ENCODE measurements at places on chromosomes 6 and 20. TPM values are rescaled to one million over a fixed set of nuclear protein-coding genes. Genes with fewer than 3 reads are reported as not detected.

GPSM3 gene
- polyA plus RNA-seq = 103 TPM

CRYBG1 gene
- 16.4 TPM for polyA plus RNA-seq

RSPO4 gene
- not detected for polyA plus RNA-seq

SIRPB1 gene
- 0.92 TPM for polyA plus RNA-seq

MCCD1 gene
- not detected for polyA plus RNA-seq

DNA sequence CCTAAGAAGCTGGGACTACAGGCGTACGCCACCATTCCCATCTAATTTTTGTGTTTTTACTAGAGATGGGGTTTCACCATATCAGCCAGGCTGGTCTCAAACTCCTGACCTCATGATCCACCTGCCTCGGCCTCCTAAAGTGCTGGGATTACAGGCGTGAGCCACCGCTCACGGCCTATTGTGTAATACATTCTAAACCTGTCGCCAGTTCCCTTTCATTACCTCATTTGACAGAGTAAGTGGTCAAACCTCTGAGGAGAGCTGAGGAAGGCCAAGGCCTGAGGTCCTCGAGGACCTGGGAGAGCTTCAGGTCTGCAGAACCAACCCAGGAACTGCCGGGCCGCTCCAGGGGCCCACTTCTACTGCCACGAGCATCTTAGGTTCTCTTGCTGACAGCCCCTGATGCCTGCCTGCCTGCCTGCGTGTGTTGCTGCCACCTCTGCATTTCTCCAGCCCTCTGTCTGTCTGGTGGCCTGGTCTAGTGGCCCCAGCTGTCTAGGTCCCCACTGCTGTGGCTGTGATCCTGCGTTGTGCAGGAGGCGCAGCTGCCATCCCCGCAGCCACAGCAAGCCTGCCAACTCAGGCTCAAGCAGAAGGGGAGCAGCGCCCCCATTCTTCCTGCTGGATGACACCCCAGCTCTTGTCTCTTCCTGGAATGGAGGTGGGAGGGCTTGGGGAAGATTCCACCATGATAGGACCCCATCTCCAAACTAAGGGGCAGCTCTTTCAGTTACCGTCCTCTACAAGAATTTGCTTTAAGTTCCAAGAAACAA, 45.3 kb downstream of the PRR18 start:
- H3K27ac ChIP-seq = no peak overlapping the region
- no peak overlapping the region for H3K4me3 ChIP-seq
- H3K4me1 ChIP-seq = peaks cover 27% of the 10 kb centered on the region
- no peaks in the 10 kb centered on the region for H3K27me3 ChIP-seq

- H3K4me1 ChIP-seq = no peaks in the 10 kb centered on the region
- no peak for DNase-seq
- no peak overlapping the region for H3K27ac ChIP-seq
- H3K4me3 ChIP-seq = no peak overlapping the region
- H3K27me3 ChIP-seq = no peaks in the 10 kb centered on the region
Measured at GRCh38 chr6:111559188-111560097, 46.2 kb downstream of the TRAF3IP2 start.

- no peak overlapping the region for H3K27ac ChIP-seq
- peaks cover 20% of the 10 kb centered on the region for H3K4me1 ChIP-seq
- H3K4me3 ChIP-seq = no peak overlapping the region
- no peak for DNase-seq
- peaks cover 38% of the 10 kb centered on the region for H3K36me3 ChIP-seq
Measured at GRCh38 chr6:89640804-89641203, 2.3 kb upstream of the LYRM2 start.

DNA sequence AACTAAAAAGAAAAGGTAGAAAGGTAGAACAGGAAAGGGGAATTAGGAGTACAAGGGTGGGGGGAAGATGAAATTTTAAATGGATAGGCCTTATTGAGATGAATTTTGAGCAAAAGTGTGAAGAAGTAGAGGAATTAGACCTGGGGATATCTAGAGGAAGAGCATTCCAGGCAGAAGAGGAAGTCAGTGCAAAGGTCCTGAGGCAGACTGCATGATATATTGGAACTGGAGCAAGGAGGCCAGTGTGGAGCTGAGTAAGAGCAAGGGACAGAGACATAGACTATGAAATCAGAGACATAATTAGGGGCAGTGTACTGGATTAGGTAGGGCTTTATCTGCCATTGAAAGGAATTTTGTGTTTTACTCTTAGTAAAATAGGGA, 40.4 kb downstream of the MAPK14 start:
- DNase-seq = no peak
- no peak overlapping the region for H3K27ac ChIP-seq
- no peaks in the 10 kb centered on the region for H3K27me3 ChIP-seq
- no peaks in the 10 kb centered on the region for H3K36me3 ChIP-seq
- no peak overlapping the region for H3K4me3 ChIP-seq

DNA sequence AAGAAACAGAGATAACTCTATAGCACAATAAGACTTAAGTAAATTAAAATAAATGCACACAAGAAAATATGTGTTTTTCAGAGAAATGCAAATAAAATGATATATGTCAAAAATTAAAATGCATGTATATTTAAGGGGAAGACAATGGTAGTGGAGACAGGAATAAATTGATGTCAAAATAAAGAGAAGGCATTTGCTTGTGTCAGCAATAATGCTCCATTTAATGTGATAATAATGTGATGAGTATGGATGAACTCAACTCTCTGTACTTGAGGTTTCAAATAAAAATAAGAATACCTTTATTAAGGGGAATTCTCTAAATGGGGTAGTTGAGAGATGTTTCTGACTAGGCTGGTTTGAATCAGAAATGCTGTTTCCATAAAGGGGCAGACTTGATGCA, 45.7 kb upstream of the BCKDHB start:
- no peak for DNase-seq
- H3K4me3 ChIP-seq = no peak overlapping the region
- no peaks in the 10 kb centered on the region for H3K36me3 ChIP-seq
- no peak overlapping the region for H3K27ac ChIP-seq
- no peaks in the 10 kb centered on the region for H3K27me3 ChIP-seq

GRCh38 chr6:103081876-103082630, 1688.5 kb downstream of the GRIK2 start:
- H3K36me3 ChIP-seq = no peaks in the 10 kb centered on the region
- H3K4me3 ChIP-seq = no peak overlapping the region
- DNase-seq = no peak
- no peaks in the 10 kb centered on the region for H3K4me1 ChIP-seq
- H3K27me3 ChIP-seq = no peaks in the 10 kb centered on the region

GRCh38 chr20:51800872-51801121, 1.5 kb downstream of the SALL4 start:
- H3K27ac ChIP-seq = no peak overlapping the region
- no peak overlapping the region for H3K4me3 ChIP-seq
- DNase-seq = no peak
- H3K27me3 ChIP-seq = peaks cover 9% of the 10 kb centered on the region
- H3K4me1 ChIP-seq = no peaks in the 10 kb centered on the region
- no peaks in the 10 kb centered on the region for H3K36me3 ChIP-seq

DNA sequence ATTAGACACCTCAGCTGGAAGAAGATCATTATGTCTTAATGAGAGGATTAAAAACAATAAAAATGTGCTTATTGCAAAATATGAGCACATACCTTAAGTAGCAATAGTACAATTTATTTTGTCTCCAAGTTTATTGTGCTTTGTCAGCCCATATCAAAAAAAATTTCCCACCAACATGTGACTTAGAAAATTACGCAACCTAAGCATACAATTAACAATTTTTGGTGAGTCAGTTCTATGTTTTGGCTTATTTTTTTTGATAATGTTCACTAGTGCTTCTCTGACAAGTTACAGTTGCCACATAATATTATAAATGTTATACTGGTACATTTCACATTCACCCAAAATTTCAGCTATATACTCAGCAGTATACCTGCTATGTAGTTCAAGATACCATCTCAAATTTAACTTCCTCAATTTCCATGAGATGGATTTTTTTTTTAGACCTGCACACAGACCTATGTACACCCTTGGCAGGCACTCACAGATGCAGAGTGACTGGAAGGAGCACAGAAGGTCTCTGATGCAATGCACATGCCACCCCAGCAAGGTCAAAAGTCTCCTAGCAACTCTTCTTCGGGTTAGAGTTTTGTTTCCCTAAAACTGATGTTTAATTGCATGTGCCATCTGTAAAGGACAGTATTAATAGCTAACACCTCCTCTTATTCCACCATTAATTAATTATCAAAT, 112.4 kb downstream of the PRKN start:
- no peak overlapping the region for H3K4me3 ChIP-seq
- no peaks in the 10 kb centered on the region for H3K36me3 ChIP-seq
- no peaks in the 10 kb centered on the region for H3K27me3 ChIP-seq
- no peak overlapping the region for H3K27ac ChIP-seq
- DNase-seq = no peak

GRCh38 chr6:18973251-18973650, 586.1 kb downstream of the RNF144B start:
- H3K4me3 ChIP-seq = no peak overlapping the region
- H3K27ac ChIP-seq = no peak overlapping the region
- no peaks in the 10 kb centered on the region for H3K36me3 ChIP-seq
- no peaks in the 10 kb centered on the region for H3K4me1 ChIP-seq
- H3K27me3 ChIP-seq = no peaks in the 10 kb centered on the region

DNA sequence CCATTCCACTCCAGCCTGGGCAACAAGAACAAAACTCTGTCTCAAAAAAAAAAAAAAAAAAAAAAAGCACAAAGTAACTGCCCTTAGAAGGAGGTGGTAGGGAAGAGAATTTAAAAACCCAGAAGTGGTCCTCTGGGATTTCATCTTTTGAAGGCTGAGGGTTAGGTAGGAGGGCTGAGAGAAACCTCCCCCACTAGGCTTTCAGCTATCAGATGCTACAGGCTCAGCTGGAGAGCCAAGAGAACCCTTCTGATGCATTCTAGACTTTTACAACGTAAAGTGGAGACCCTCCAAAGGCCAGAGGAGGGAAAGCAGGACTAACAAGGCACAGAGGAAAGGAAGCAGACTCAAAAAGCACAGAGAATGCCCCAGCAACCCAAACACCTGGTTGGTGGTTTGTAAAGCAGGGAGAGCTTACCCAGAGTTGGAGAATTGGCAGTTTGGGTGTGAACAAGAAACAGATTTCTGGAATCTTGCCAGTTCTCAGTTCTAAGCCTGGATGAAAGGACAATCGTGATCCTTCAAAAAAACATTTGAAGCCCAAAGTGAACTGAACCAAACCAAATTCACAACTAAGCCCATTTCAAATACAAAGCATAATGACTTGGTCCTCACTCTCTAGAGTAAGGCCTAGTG, 23.2 kb upstream of the SPAG4 start:
- no peak for DNase-seq
- H3K27ac ChIP-seq = no peak overlapping the region
- H3K27me3 ChIP-seq = no peaks in the 10 kb centered on the region
- no peaks in the 10 kb centered on the region for H3K36me3 ChIP-seq

DNA sequence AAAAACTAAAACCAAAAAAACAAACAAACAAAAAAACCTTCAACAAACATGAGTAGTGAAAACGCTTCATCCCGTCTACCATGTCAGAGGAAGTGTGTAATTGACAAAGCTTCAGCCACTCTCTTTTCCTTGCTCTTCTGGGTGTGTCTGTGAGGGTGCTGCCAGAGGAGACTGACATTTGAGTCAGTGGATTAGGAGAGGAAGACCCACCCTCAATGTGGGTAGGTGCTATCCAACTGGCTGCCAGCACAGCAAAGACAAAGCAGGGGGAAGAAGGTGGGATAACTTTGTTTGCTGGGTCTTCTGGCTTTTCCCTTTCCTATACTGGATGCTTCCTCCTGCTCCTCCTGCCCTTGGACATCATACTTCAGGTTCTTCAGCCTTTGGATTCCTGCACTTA, 145.6 kb downstream of the TASP1 start:
- H3K36me3 ChIP-seq = peaks cover 3% of the 10 kb centered on the region
- no peak overlapping the region for H3K27ac ChIP-seq
- H3K27me3 ChIP-seq = no peaks in the 10 kb centered on the region
- no peak for DNase-seq
- no peaks in the 10 kb centered on the region for H3K4me1 ChIP-seq

DNA sequence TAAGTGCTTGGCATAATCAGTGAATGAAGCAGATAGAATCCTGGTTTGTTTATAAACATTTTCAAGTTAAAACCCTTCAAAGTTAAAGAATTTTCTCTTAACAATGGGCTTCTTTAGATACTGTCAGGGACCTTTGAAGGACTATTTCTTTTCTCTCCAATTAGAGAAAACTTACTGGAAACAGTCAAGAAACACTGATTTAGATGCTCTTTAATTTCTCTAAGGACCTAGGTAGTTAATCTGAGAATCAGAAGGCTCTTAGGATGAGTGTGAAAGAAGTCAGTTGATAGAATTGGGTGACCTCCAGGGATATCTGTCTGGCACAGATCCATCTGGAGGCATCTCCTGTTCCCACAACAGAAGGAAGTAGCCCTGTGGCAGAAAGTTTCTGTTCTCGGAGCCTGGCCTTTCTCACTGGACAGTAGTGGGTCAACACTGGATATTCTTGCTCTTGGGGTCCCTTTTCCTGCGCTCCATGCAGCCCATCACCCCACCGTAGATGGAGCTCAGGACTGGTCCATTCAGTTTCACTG, 22.5 kb downstream of the KIAA0408 start:
- H3K27me3 ChIP-seq = no peaks in the 10 kb centered on the region
- no peak overlapping the region for H3K27ac ChIP-seq
- no peaks in the 10 kb centered on the region for H3K4me1 ChIP-seq

- H3K27me3 ChIP-seq = no peaks in the 10 kb centered on the region
- no peak for DNase-seq
- H3K36me3 ChIP-seq = no peaks in the 10 kb centered on the region
- no peak overlapping the region for H3K27ac ChIP-seq
Measured at GRCh38 chr6:74087899-74088298, 391.9 kb downstream of the CD109 start.
